Neural progenitor cell (in vitro differentiated cells): ENCODE measurements at places on chromosomes 12 and 14. TPM values are rescaled to one million over a fixed set of nuclear protein-coding genes. Genes with fewer than 3 reads are reported as not detected.
A peak's percentile ranks its signal among the peaks of the same experiment; 100 is the strongest.

ARID4A gene
- total RNA-seq = 12.6 and 24.1 TPM in 2 replicates

BICDL1 gene
- 2.5 and 3.8 TPM in 2 replicates for total RNA-seq

CD4 gene
- total RNA-seq = 2.0 and 2.5 TPM in 2 replicates

TOX4 gene
- total RNA-seq = 34.2 and 35.7 TPM in 2 replicates

RBP5 gene
- not detected in 2 replicates for total RNA-seq

ISM2 gene
- 0.07 and 0.12 TPM in 2 replicates for total RNA-seq

SDR9C7 gene
- 0.28 and 0.32 TPM in 2 replicates for total RNA-seq

OR6C65 gene
- not detected in 2 replicates for total RNA-seq

PELI2 gene
- total RNA-seq = 23.4 and 27.2 TPM in 2 replicates

GPR137C gene
- total RNA-seq = 7.1 and 9.3 TPM in 2 replicates

OVCH1 gene
- total RNA-seq = 0.06 TPM in 1 of 2 replicates, not detected in the other

DNA sequence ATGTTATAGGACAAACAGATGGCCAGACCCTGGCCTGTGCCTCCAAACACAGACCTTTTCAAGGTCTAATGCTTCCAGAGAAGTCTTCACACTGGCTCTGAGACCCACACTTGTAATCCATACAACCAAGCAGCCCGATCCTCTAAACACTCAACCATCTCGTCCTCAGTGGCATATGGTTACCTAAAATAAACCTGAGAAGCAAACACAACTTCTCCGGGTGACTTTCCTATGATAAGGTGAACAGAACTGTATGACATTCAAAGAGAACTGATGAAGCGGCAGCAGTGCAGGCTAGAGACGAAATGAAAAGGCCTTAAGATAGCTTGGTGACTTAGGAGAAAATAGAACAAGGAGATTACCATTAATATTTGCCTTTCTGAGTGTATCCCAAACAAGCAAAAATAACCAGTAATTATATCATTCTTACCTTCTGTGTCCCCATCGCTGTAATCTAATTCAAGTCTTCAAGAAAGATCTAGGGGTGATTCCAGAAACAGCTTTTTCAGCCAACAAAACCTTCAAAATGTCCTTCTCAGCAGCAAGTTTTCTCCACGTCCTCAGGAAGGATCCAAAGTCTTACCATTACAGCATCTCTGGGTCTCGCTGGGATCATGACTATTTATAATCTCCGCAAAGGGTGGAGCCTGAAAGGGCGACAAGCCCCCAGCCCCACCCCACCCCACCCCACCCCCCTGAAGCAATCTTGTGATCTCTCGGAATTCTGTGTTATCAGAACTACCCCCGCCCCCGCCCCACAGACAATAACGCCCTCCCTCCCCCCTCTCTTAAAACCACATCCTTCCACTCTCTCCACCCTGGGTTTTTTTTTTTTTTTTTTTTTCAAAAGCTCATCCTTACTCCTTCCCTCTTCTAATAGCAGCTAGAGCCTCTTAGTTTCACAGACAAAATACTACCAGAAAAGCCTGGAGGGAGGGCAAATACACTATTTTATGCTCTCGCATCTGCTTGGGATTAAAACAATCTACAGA is at the start of gene SLC2A3:
Gene SLC2A3, minus strand, starts transcription at position 598 of the 992 bp plus-strand sequence. Its CDS starts 153 bp downstream, at position 445.
- H3K27me3 ChIP-seq = no peaks in the 10 kb centered on the region
- H3K27ac ChIP-seq = peak within 1 kb of the TSS; percentile 49
- DNase-seq = peak; percentile 72

DNA sequence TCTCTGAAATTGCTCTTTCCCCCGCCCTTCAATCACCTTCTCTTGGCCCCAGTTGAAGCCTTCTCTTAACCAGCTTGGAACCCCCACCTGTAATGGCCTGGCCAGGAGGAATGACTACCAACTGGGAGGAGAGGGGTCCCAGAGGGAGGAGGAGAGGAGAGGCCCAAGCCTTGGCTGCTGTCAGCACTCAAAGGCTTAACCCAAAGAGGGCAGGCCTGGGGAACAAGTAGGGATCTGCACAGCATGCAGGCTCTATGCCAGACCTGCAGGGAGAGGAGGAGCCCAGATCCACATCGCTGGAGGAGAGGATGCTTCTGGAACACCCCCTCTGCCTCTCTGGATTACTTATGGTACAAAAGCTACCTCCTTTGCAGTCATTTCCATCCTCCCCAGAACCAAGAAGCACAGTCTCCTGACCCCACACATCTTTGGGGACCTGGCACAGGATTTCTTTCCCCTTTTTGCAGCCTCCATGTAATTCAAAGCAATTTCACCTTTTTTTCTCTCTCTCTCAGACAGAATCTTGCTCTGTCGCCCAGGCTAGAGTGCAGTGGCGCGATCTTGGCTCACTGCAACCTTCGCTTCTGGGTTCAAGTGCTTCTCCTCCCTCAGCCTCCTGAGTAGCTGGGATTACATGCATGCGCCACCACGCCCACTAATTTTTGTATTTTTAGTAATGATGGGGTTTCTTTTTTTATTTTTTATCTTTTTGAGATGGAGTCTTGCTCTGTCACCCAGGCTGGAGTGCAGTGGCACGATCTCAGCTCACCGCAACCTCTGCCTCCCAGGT is 6.2 kb downstream of the RARG start:
- H3K36me3 ChIP-seq = no peaks in the 10 kb centered on the region
- no peak overlapping the region for H3K4me3 ChIP-seq
- DNase-seq = peak; percentile 46
- H3K27ac ChIP-seq = no peak overlapping the region

DNA sequence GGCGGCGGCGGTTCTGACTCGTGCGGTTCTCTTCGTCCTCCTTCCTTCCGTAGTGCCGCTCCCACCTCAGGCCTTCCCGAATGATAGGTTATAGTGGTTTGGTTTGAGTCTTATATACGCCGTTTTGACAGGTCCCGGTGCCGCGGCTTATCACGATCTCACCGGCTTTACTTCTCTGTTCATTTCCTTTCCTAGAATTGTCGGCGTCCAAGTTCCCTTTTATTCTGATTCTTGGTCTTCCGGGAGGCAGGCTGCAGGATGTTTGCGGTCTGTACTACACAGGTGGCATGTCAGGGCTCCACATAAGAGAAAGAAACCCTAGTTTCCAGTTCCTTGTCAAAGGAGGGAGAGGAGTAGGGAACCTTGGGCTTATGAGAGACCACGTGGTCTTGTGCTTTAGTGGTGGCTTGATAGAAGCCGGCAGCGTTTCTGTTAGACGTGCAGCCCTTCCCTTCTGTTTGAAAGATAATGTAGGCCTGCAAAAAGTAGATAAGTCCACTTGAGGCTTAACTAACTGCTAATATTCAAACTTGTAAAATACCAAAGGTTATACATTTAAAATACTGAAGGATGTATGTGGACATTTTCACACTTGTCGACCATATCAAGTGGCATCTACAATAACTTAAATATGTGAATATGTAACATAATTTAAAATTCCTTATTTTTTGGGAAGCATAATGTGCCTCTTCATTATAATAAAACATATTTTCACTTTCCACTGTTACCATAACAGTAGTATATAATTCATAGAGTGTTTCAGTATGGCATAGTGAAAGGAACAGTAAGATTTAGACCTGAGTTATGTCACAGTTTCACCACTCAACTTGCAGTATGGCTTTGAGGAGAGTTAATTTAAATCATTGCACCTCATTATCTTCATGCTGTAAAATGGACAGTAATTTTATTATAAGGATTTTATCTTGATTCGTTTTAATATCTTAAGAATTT is 804 bp downstream of the USP15 start:
- H3K27me3 ChIP-seq = no peaks in the 10 kb centered on the region
- H3K4me3 ChIP-seq = peak overlapping the region; percentile 100
- DNase-seq = peak; percentile 65
- peak overlapping the region; percentile 39 for H3K27ac ChIP-seq
- H3K4me1 ChIP-seq = peaks cover 12% of the 10 kb centered on the region

- H3K27ac ChIP-seq = no peak overlapping the region
- peaks cover 39% of the 10 kb centered on the region for H3K4me1 ChIP-seq
- H3K36me3 ChIP-seq = no peaks in the 10 kb centered on the region
- no peak overlapping the region for H3K4me3 ChIP-seq
- no peaks in the 10 kb centered on the region for H3K27me3 ChIP-seq
These were observed 186.7 kb downstream of the ZFP36L1 start for GRCh38 chr14:68606176-68606575.

DNA sequence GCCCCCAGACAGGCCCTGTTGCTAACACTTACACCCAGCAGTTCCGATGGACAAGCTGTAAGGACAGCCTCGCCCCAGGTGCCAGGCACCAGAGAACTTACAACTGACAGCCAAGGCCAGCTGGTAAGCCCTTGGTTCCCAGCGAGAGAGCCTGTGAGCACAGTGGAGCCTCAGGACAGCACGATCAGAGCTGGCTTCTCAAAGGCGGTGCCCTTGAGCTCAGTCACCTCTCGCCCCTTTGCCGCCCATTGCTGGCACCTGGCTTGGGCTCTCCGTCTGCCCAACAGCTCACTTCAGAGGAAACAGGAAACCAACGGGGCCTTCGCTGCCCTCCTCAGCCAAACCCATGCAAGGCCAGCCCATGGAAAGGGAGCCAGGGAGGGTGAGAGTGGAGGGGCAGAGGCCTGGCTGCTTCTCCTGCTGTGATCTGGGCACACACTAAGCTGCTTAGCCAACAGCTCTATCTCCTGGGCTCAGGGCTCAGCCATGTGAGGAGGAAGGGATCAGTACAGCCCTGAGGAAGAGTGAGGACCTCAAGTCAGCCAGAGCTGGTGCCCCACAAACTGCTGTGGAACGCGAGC is 98.5 kb downstream of the SINHCAF start:
- peaks cover 7% of the 10 kb centered on the region for H3K4me1 ChIP-seq
- no peak for DNase-seq

GRCh38 chr14:25485381-25485780 is 435.4 kb upstream of the STXBP6 start:
- DNase-seq = no peak
- H3K4me3 ChIP-seq = no peak overlapping the region
- H3K4me1 ChIP-seq = no peaks in the 10 kb centered on the region
- no peak overlapping the region for H3K27ac ChIP-seq
- H3K36me3 ChIP-seq = no peaks in the 10 kb centered on the region
- no peaks in the 10 kb centered on the region for H3K27me3 ChIP-seq

DNA sequence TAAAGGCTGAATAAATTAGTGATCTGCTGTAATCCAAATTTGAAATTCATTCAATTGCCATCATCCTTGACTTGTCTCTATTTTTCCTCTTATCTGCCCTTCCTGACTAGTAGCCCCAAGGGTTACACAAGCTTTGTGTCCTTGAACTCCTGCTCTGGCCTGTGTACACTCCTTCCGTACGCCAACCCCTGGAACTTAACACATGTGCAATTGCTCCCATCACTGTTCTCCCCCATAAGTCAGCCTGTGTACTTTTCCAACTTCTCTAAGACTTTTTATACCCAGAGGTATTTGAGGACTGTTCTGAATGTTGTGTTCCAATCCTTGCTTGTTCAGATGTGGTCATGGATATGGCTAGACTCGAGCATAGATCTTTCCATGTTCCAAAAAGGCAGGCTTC is 171.1 kb upstream of the G2E3 start:
- no peaks in the 10 kb centered on the region for H3K36me3 ChIP-seq
- H3K27me3 ChIP-seq = no peaks in the 10 kb centered on the region
- H3K27ac ChIP-seq = no peak overlapping the region
- no peak overlapping the region for H3K4me3 ChIP-seq
- no peak for DNase-seq
- H3K4me1 ChIP-seq = peaks cover 15% of the 10 kb centered on the region

DNA sequence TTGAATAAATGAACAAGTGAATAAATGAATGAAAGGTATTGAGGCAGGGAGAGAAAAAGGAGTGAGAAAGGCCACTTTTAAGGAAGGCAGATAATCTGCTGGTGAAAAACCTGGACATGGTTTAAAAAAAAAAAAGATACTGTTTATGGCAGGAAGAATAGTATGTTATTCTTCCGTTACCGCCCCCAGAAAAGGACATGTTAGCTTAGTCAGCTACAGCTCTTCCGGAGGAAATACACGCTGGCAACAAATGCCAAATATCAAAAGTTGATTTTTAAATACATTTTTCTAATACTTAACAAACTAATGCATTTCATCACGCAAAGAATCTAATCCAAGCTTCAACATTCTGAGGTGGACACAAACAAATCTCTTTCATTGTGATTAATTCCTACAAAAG is 43.2 kb downstream of the SLC5A8 start:
- DNase-seq = no peak
- H3K27me3 ChIP-seq = no peaks in the 10 kb centered on the region
- no peaks in the 10 kb centered on the region for H3K36me3 ChIP-seq
- no peak overlapping the region for H3K4me3 ChIP-seq

- no peaks in the 10 kb centered on the region for H3K36me3 ChIP-seq
- H3K27me3 ChIP-seq = no peaks in the 10 kb centered on the region
- no peak overlapping the region for H3K4me3 ChIP-seq
- H3K27ac ChIP-seq = no peak overlapping the region
- H3K4me1 ChIP-seq = no peaks in the 10 kb centered on the region
- no peak for DNase-seq
These were observed 53.7 kb upstream of the DYRK2 start for GRCh38 chr12:67594888-67595287.

- no peak overlapping the region for H3K27ac ChIP-seq
- H3K4me3 ChIP-seq = no peak overlapping the region
- H3K36me3 ChIP-seq = no peaks in the 10 kb centered on the region
- peaks cover 35% of the 10 kb centered on the region for H3K27me3 ChIP-seq
- no peak for DNase-seq
- peaks cover 2% of the 10 kb centered on the region for H3K4me1 ChIP-seq
These were observed 2.9 kb upstream of the CLBA1 start for GRCh38 chr14:104982548-104983230.

DNA sequence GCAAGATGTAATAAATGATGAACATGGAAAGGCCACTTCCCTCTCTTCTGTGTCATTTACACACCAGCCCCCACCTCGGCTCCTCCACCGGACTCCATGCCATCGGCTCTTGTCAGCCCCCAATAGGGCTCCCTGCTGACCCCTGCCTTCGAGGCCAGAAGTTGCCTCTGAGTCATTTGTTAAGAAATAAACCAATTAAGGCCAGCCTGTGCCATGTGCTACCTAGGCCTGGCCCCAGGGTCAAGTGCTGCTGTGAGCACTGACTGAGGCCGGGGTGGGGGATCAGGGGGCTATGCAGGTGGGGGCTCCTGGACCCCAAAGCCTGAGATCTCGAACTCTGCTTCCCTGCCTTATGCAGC is 53.2 kb downstream of the TESC start:
- H3K27ac ChIP-seq = no peak overlapping the region
- H3K27me3 ChIP-seq = no peaks in the 10 kb centered on the region
- H3K4me1 ChIP-seq = peaks cover 14% of the 10 kb centered on the region
- no peaks in the 10 kb centered on the region for H3K36me3 ChIP-seq
- peak; percentile 70 for DNase-seq

- H3K27me3 ChIP-seq = no peaks in the 10 kb centered on the region
- H3K27ac ChIP-seq = no peak overlapping the region
- H3K36me3 ChIP-seq = peaks cover 29% of the 10 kb centered on the region
- no peak for DNase-seq
These were observed 7.5 kb downstream of the TMED2 start for GRCh38 chr12:123591702-123592481.

- H3K27me3 ChIP-seq = no peaks in the 10 kb centered on the region
- no peak for DNase-seq
- peaks cover 4% of the 10 kb centered on the region for H3K36me3 ChIP-seq
- H3K27ac ChIP-seq = no peak overlapping the region
- no peaks in the 10 kb centered on the region for H3K4me1 ChIP-seq
- H3K4me3 ChIP-seq = no peak overlapping the region
These were observed 4.8 kb downstream of the ENTPD5 start for GRCh38 chr14:74014299-74014698.
